ENCODE measurements at places on chromosomes 4 and X.

DNA sequence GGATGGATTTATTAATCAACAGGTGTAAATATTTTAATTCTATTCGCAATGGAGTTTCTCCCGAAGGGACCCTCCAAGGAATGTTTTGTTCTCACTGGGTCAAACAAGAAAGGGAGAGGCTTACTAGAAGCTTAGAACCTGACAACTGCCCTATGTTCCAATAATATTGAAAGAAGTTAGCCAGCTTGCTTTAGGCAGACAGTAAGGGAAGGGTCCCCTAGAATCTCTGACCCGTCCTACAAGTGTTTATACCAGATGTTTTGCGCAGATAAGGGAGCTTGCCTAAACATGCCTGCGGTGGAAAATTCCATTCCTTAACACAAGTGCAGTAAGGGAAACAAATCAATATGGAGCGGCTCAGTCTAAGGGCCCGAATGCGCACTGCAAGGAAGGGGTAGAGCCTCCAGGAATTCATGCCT is 17.7 kb downstream of the IL21 start:
- DNase-seq = no peak

DNA sequence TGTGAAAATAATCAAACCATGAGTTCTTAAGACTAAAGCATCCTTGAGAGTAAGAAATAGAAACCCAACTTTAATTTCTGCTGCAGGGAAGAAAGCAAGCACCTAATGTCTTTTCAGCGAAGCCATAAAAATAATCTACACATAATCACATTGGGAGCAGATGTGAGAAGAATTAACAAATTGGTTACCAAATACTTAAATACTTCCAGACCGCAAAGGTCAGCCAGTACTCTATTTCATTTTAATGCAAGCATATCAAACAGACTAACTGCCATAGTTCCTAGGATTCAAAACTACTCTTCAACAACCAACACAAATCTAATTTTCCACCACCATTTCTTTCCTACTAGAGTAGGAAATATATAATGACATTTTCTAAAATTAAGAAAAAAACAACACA is 144.8 kb upstream of the SLIT2 start:
- DNase-seq = no peak

DNA sequence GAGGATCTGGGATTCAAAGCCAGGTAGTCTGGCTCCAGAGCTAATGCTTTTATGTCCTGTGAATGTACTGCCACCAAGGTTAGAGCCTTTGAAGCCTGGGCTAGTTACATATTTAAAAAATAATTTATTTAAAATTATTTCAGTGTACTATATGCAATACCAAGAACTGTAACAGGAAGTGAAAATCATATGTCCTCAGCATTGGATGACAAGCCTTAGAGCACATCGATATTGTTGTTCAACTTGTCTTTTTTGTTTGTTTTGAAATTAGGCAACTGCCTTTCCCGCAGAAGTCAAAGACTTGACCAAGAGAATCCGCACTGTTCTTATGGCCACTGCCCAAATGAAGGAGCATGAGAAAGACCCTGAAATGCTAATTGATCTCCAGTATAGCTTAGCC is 73.1 kb upstream of the IL13RA1 start:
- no peak for DNase-seq

- no peak for DNase-seq
These were observed 202.0 kb downstream of the APBB2 start for GRCh38 chr4:41012293-41012692.

- no peak for DNase-seq
These were observed 37.8 kb downstream of the CYTL1 start for GRCh38 chr4:4981427-4981826.

GRCh38 chrX:132333351-132333750 is 114.1 kb upstream of the RAP2C start:
- no peak for DNase-seq

GRCh38 chr4:80239480-80240150 is 26.8 kb upstream of the FGF5 start:
- DNase-seq = no peak

GRCh38 chrX:100353326-100353725 is 56.7 kb downstream of the PCDH19 start:
- DNase-seq = no peak

- no peak for DNase-seq
These were observed 300.6 kb upstream of the SPANXN1 start for GRCh38 chrX:144946666-144947065.

- DNase-seq = no peak
These were observed 215.0 kb downstream of the HTR2C start for GRCh38 chrX:114798907-114799306.

GRCh38 chr4:772118-772517 is 53.8 kb downstream of the CPLX1 start:
- DNase-seq = no peak

DNA sequence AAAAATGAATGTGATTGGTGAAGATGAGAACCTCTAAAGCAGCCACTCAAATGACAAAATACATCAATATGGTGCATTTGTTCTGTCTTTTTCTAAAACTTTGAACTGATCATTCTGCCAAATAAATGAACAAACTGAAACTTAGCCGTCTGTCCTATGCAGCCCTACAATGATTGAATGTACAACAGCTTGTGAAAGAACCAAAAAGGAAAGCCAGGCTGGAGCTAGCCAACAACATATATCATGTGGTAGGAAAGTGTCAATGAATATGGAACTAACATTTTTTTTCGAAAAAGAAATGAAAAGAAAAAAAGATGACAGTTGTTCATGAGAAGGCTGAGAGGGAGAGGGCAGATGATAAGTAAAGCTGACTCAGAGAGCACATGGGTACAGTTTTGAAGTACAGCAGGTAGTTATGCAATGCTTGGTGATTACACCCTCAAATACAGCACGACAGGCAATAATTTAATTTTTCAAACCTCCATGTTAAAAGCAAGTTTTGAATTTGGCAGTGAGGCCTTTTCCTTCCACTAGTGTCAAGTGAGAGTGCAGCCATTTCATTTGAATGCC is 21.2 kb upstream of the SLC7A11 start:
- DNase-seq = no peak

GRCh38 chr4:104615926-104616325 is 121.2 kb upstream of the CXXC4 start:
- DNase-seq = no peak

GRCh38 chr4:112885897-112886296 is 163.6 kb upstream of the ANK2 start:
- DNase-seq = no peak

DNA sequence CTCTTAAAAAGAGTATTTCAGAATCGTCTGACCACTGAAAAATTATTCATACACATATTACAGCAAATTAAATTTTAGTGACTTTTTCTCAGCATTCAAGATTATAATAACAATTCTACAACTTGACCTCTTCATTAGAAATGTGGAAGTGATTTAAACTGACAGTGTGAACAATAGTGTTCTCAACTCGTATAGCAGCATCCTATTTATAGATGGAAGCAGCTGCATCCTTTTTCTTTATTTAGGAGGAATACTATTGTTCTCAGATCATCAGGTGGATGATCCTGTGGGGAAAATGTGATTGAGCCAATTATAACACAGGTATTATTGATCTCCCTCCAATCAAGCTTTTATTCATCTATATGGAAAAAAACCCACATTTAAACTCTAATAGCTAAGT is 56.7 kb downstream of the RAPGEF2 start:
- no peak for DNase-seq

DNA sequence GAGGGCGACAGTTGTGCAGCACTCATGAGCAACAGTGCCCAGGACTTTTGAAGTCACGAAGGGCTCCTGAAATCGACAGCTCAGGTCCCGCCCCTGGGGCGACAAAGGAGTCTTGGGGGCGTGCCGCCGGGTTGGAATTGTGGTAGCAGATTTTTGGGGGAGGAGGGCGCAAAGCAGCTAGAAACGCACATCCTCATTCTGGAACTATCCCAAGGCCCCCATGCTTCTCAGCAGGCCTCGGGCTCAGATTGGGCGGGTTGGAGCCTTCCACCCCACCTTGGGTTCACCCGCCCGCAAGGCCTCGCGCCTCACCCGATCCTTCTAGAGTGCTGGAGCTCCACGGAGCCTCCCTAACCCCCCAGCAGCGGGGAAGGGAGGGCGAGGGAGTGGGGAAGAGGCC is 85.5 kb downstream of the HPRT1 start:
- DNase-seq = no peak

DNA sequence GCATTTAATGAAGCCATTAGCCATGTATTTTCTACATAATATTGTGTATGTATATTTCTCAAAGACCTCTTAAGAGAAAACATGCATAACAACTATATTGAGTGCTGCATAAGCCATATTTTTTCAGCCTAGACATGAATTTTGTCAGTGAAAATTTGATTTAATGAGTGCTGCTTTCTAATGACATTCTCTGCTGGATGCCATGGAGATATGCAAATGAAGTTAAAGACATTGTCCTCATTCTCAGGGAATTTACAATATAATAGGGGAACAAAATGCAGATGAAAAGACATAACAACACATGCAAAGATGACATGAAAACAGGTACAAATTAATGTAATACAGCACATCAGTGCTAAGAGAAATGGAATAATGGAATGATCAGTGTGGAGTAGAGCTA is 118.7 kb downstream of the ATOH1 start:
- DNase-seq = no peak

- no peak for DNase-seq
These were observed 270.6 kb upstream of the SLC7A11 start for GRCh38 chr4:138512756-138513155.

DNA sequence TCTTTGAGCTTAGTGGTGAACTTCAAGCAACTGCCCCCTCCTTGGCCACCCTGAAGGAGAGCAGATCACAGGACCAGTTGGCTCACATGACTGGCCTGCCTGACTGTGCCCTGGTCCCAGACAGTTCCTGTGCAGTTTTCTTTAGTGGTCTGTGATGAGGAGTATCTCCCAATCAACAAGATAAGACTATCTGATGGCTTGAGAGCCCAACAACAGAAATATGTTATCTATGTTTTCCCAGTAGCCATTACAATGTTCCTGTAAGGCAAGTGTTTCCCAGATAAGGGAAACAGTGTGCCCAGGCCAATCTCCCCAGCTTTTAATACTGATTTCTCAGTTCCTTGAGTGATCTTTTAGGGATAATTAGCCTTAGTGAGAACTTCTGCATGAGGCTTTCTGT is 14.2 kb upstream of the TIMM8A start:
- DNase-seq = no peak

GRCh38 chr4:114364857-114365256 is 233.8 kb upstream of the UGT8 start:
- DNase-seq = no peak

DNA sequence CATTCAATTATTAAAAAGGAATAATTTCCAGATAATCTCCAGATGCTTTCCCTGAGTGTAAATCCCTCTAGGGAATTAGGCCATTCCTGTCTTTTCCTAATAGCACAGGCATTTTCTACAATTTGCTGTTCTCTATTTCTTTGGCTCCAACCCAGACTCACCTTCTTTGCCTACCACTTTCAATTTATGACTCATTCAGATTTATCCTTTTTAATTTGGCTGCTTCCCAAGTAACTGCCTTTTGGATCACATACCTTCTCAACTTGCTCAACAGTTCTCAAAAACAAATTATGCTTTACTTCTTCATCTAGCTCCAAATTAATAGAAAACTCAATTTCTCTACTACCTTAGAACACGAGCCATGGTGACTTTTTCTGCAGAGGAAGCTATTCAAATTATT is 1166.3 kb upstream of the PCDH7 start:
- DNase-seq = no peak

Measured in heart right ventricle (tissue), 16 donors.